ENCODE measurements at places on chromosomes 12 and 14.

GRCh38 chr14:77241955-77242354 lies 29.1 kb downstream of the NGB start:
- no peak for DNase-seq

DNA sequence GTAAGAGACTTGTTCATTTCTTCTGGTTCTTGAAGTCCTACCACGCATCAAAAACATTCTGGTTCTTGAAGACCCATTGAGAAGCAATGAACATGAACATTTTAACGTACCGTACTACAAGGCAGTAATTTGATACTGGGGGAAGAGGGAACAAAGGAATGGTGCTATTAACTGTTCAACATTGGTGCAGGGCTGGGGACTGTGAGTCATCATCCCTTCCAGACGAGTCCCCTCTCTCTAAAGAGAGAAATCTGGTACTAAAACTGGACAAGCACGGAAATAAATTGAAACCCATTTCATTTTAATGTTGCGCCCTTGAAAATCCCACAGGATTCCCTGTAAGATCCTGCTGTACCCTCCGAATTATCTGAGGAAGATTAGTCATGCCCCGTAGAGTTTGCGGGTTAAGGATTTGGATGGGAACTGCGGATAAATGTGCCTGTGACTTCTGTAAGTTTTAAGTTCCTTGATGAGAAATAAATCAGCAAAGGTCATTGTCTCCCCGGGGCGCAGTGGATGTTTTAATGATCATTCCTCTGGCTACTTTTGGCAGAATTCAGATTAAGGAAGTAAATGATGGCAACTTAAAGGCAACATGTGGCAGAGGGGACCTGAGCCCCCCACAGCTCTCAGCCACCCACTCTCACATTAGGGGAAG lies 78.6 kb downstream of the KCNK13 start:
- DNase-seq = no peak

GRCh38 chr14:71698027-71698426 lies 234.2 kb upstream of the RGS6 start:
- DNase-seq = no peak

DNA sequence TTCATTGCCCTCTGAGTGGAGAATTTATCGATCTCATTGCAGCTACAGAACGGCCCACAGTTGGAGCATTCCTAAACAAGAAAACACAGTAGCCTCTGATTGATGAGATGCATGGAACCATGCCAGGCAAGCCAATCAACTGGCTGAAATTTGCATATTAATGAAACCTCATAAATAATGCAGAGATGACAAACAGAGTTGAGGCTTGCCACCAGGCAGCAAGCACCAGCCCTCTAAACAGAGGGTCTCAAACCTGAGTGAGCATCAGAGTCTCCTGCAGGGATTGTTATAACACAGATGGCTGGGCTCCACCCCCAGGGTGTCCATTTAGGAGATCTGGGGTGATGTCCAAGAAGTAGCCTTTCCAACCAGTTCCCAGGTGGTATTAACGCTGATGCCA lies 60.9 kb upstream of the CMKLR1 start:
- DNase-seq = no peak

DNA sequence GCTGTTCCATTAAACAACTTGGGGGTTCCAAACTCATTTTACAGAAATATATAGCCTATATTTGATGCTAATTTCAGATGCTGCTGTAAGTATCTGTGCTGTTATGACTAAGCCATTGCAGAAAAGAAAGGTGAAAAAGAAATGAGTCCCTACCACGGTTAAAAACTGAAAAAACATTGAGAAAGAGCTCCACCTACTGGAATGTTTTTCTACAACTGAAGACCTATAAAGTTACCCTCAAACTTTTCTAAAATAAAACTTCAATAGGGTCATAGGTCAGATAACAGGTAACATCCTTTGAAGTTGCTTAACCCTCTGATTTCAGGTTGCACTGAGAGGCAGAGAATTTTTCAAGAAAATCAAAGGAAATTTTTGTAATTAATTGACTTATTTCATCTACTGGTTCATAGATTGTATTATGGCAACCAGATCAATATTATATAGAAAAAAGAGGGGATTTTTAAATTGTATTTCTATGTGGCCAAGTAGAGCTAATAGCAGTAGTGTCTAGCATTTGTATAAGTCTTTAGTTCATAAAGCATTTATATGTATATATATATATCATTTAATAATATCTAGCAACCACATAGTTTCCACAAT lies 279.9 kb downstream of the RPS29 start:
- no peak for DNase-seq

DNA sequence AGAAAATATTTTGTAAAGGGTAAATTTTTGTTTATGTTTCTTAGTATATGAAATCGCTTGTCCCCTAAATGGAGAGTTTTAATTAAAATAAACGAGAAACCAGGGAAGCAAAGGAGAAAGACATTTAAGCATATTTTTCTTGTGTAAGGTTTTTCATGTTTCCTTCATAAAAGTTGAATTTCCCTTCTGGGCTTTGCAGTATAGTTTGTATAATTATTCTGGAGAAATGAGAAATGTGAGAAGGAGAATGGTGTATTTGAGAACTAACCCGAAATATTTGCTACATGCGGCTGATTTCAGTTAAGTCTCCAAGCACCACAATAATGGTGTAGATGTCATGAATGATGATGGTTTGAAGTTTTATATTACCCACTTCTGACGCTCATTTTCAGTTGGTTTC lies 307.7 kb upstream of the SEL1L start:
- no peak for DNase-seq

- DNase-seq = no peak
These were observed 108.8 kb upstream of the TSPAN8 start for GRCh38 chr12:71266606-71267005.

DNA sequence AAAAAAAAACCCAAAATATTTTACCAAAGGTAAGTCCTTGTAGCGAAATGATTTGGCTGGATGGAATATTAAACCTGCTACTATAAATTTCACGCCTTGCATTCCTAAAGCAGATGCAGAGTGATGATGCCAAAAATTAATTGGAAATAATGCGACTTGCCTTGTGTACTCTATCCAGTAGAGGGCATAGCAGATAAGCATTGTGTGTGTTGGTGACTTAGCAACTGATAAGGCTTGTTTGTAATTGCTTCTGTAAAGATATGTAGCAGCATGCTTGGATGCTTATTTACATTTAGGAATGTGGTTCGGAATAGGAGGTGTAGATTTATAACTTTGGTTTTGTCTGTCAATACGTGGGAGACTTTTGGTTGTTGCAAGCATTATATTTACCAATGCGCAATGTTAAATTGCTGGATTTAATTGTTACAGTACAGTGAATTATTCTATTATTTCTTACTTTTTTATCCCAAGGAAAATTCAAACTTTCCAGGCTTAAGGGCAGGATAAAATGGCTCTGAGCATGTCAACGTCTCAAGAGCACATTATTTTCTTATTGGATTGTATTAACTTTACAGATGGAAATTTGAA lies 80.5 kb downstream of the TMEM260 start:
- DNase-seq = no peak

DNA sequence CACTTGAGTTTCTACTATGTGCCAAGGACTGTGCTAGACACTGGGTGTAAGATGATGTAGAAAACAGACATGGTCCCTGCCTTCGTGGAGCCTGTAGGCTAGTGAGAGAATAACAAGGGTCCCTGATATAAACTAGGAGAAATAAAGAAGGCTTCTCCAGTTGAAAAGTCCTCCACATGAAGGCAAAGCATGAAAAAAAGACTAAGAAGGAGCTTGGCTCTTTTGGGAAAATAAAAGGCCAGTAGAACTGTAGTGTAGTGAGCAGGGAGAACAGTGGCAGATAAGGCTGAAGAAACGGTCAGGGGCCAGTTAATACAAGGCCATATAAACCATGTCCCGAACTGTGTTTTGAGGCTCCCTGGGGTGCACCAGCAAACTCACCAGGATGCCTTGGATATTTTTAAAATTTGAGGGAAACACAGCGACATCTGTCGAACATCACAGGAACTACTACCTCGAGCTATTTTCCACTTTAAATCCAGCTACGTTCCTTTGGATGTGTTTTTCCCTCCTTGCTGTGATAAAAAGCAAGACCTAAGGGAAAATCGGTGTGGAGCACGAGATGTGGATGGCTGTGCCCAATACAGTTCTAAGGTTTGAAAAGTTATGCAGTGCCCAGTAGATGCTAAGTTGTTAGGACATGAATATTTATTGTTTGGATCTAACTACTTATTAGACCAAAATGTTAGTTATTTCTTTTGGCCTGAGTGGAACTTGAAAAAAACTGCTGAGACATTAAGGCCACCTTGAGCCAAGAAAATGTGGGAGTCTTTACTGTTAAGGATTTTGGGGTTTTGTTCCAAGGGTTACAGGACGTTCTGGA lies 8.5 kb upstream of the CFL2 start:
- DNase-seq = peak; percentile 25

GRCh38 chr12:104095289-104095688 lies 31.0 kb downstream of the HCFC2 start:
- no peak for DNase-seq

- DNase-seq = no peak
These were observed 265.5 kb downstream of the SEC23A start for GRCh38 chr14:38837343-38838048.

DNA sequence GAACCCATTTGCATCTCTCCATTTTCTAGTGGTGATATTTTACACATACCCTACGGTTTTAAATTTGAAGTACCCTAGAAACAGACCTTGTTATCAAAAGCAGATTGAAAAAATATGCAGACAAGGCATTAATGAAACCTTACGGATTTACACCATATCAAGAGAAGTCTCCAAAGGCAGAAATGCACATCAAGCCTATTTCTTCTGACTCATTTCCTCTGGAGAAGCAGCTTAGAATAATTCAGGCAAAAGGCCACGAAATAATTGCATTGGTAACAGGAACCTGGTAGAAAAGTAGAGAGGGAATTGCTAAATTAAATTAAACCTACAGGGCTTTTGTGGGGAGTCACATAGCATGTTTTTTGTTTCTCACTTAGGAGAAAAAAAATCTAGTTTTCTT lies 34.7 kb downstream of the KICS2 start:
- DNase-seq = no peak

GRCh38 chr12:87323369-87323768 lies 705.8 kb downstream of the C12orf50 start:
- DNase-seq = no peak

- DNase-seq = no peak
These were observed 600 bp downstream of the SYT10 start for GRCh38 chr12:33438851-33439586.

DNA sequence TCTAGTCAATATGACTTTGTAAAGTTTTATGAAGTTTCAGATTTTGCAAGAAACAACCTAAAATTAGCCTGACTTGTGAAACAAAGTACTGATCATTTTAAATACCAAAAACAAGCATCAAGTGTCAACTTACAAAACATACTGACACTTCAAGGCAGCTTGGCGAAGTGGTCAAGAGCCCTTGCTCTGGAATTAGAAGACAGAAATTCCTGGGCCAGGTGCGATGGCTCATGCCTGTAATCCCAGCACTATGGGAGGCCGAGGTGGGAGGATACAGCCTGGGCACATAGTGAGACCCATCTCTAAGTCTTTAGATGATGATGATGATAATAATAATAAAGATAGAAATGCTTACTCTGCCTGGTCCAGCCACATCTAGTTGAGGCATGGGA lies 45.4 kb upstream of the NR2C1 start:
- DNase-seq = no peak

DNA sequence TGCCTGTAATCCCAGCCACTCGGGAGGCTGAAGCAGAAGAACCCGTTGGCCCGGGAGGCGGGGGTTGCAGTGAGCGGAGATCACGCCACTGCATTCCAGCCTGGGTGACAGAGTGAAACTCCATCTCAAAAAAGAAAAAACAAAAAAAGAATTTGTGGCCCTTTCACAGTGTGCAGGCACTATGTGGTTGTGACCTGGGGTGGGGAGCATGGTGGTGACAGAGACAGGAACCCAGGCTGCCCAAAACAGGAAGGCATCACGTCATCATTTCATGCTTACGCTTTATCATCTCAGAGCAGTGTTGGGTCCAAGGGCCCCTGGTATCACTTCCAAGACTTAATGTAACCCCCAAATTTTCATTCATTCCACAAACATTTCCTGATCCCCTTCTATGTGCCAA lies 175.7 kb upstream of the GSC start:
- DNase-seq = no peak

- DNase-seq = no peak
These were observed 40.0 kb downstream of the DAAM1 start for GRCh38 chr14:59228421-59228820.

GRCh38 chr12:12700254-12700653 lies 4.3 kb upstream of the GPR19 start:
- no peak for DNase-seq

GRCh38 chr12:108193917-108194316 lies 64.8 kb downstream of the WSCD2 start:
- DNase-seq = peak; percentile 4
